NCI-H460 (cell line): ENCODE measurements at places on chromosomes 12 and 14. TPM values are rescaled to one million over a fixed set of nuclear protein-coding genes. Genes with fewer than 3 reads are reported as not detected.

DNA sequence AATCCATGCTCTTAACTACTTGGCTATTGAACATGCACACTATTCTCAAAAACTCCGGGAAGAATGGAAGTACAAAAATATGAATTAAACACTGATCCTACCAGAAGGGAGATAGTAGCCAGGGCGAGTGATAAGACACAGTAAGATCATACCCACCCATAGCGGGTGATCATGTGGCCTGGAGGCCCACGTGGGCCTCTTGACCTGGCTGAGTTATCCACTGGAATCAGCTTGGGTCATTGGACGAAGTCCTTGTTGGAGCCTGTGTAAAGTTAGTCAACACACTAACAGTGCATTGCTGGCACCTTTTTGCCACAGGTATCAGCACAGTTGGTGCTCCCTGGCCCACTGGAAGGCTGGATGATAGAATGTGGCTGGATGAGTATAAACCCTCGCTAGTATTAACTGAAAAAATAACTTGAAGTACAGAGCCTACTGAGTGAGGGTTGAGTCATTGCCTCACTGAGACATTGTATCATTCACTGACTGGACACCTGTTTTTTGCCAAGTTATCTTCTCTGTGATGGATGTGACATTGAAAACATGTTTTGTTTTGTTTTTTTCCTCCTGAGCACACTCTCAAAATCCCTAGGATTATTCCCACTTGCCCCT, 149.2 kb upstream of the FUT8 start:
- DNase-seq, result no peak

- DNase-seq, result no peak
Observed at GRCh38 chr12:84637926-84638325, 274.7 kb downstream of the SLC6A15 start.

- DNase-seq, result no peak
Observed at GRCh38 chr14:69323999-69324282, 64.0 kb downstream of the GALNT16 start.

GRCh38 chr12:65699251-65699650, 125.0 kb upstream of the HMGA2 start:
- DNase-seq, result no peak

DNA sequence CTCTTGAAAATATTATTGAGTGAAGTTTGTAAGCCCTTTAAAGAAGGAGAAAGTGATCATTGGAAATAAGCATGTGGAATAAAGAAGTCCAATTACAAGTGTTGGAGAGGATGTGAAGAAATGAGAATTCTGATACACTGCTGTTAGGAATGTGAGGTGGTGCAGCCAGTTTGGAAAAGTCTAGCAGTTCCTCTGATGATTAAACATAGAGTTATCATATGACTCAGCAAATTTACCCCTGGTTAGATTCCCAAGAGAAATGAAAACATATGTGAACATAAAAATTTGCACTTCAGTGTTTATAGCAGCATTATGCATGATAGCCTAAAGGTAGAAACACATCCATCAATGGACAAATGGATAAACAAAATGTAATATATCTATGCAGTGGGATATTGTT, 319.9 kb downstream of the AEBP2 start:
- peak; percentile 78 for DNase-seq

DNA sequence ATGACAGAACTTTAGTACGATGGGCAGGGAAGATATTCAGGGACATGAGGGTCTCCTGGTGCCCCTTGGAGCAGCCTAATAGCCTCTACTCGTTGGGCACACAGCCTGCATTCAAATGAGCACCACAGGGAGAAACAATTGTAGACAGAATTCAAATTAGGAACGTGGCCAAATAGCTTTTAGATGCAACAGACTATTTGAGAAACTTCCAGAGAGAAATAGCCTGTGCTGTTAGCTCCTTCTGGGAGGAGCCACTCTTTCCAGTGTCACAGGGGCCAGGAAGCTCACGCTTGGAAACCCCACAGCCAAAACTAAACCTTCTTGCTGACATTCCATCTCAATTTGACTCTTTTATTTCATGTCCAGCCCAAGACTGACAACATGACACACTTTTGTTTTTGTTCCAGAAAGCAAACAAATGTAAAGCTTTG, 114.5 kb downstream of the RPAP3 start:
- DNase-seq, result no peak

- peak; percentile 66 for DNase-seq
Observed at GRCh38 chr12:10395390-10395998, 5.7 kb upstream of the KLRK1 start.

GRCh38 chr12:125029761-125030358, 35.4 kb upstream of the AACS start:
- no peak for DNase-seq

- DNase-seq, result no peak
Observed at GRCh38 chr14:23381871-23382270, 5.0 kb downstream of the CMTM5 start.

DNA sequence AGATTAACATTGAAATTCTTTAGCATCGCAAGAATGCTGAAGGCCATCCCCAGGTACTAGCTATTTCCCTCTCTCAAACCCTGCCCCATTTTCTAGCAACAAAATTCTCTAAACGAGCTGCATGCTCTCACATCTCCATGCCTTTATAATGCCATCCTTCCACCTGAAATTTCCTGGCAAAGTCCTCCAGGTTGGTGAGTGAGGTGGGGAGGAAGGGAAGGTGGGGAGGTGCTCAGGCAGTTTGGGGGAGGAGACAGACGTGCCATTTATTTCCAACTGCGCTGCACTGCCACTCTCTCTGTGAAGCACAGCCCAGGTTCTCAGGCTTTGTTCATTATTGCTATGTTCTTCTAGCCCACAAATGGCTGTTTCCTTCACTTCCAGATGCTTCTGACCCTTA, 208.4 kb downstream of the PAWR start:
- DNase-seq, result no peak

DNA sequence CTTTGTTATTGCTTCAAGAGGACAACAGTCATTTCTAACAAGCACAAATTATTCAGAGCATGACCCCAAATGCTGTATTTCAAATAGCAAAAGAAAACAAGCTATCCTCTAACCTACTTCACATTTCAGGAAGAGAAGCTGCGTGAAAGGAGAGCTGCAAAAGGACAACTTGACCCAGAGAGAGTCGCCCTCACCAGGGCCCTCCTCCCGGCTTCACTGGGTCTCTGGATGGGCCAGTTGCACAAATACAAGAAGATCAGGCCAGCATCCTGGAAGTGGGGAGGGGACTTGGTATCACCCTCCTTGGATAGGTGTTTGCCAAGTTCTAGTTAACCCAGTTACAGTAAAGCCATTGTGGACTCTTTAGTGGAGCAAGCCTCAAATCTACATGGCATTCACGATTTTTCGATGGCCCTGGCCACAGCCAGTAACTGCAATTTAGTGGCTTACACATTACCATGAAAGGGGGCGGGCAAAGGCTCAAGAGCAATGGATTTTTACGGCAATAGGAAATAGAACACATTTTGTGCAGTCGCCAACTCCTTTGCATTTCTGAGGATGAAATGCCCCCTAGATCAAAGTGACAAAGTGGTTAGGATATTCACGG, 166.9 kb upstream of the DIO2 start:
- DNase-seq, result no peak

GRCh38 chr14:92886337-92886736, 36.6 kb upstream of the CHGA start:
- no peak for DNase-seq

- DNase-seq, result no peak
Observed at GRCh38 chr12:45756666-45757065, 27.2 kb downstream of the ARID2 start.

DNA sequence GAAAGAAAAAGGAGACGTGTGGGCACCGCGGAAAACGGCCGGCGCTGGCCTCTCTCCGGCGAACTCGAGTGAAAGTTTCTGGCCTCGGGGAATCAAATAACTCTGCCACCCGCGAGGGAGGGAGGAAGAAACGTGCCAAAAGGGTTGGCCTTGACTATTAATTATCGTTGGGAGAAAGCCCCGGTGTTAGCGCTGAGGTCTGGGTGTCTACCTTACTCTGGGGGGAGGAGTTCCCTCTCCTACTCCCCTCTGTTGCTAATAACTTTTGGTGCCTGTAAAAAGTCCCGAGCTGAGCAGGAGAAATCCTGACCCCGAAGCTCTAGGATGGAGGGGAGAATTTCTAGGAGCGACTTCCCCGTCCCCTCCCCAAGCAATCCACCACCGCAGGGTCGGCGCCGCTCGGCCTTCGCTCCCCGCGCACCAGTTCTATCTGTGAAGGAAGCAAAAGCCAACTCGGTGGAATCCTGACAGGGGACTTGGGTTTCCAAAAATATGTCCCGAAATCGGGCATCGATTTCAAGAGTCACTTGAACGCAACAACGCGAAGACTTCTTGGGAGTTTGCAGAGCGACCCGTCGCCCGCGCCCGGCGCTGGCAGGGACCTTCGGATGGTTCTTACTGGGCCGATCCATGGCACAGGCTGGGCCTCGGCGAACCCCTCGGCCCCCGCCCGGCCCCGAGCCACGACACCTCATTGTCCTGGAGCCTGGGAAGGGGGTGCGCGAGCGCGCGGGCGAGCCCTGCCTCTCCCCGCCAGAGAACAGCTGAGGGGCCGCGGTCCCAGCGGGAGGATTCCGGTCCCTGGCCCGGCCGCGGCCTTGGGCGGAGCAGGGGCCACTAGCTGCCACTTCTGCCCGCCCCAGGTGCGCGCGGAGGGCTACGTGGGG, 1.7 kb downstream of the OTX2 start:
- DNase-seq, result no peak

GRCh38 chr14:104139460-104140212, 1.2 kb downstream of the KIF26A start:
- no peak for DNase-seq

- peak; percentile 21 for DNase-seq
Observed at GRCh38 chr12:67193704-67194103, 75.5 kb upstream of the CAND1 start.

DNA sequence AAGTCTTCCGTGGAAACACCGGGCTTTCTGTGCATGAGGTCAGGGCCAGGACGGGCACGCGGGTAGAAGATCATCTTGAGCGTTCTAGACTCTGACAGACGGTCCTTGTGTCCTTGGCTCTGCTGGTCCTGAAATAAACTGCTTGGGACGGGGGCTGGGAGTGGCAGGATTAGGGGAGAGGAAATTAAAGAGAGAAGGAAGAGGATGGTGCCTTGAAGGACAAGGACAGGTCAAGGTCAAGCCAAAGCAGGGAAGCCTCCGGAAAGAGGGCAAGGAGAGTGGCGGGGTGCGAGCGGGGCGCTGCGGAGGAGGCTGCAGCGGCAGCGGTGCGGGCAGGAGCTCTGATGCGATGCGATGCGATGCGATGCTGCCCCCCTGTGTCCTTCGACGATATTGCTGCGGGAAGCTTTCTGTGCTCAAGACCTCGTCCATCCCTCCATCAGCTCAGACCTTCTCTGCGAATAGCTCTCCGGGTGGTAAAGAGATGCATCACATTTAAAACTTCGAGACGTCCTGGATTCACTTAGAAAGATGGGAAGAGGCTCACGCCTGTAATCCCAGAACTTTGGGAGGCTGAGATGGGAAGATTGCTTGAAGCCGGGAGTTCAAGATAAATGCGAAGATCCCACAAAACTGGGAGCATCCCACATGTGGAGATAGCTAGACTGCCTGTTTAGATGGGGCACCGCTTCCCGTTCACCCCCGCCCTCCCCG, 110.1 kb upstream of the TMEM132D start:
- DNase-seq, result peak; percentile 41

GRCh38 chr14:42715316-42715715, 1108.6 kb downstream of the LRFN5 start:
- no peak for DNase-seq

CMKLR1 gene
- not detected in 2 replicates for total RNA-seq

ZDHHC22 gene
- not detected in 2 replicates for total RNA-seq

RDH5 gene
- 2.4 and 3.0 TPM in 2 replicates for total RNA-seq

PLCZ1 gene
- total RNA-seq, result not detected in 2 replicates

SLC6A13 gene
- 0.17 and 0.32 TPM in 2 replicates for total RNA-seq

RTN1 gene
- total RNA-seq, result 68.2 and 70.2 TPM in 2 replicates

PPP1R12A gene
- total RNA-seq, result 48.2 and 76.5 TPM in 2 replicates

RIPK3 gene
- not detected in 2 replicates for total RNA-seq

CLECL1 gene
- total RNA-seq, result not detected in 2 replicates

TCL1B gene
- total RNA-seq, result not detected in 2 replicates

OTX2 gene
- total RNA-seq, result not detected in 2 replicates

OASL gene
- 0.17 TPM in 1 of 2 replicates, not detected in the other for total RNA-seq

LRP1-AS gene
- not detected in 2 replicates for total RNA-seq
